AG09319 (cell line): ENCODE measurements at places on chromosomes 6 and 20.

DNA sequence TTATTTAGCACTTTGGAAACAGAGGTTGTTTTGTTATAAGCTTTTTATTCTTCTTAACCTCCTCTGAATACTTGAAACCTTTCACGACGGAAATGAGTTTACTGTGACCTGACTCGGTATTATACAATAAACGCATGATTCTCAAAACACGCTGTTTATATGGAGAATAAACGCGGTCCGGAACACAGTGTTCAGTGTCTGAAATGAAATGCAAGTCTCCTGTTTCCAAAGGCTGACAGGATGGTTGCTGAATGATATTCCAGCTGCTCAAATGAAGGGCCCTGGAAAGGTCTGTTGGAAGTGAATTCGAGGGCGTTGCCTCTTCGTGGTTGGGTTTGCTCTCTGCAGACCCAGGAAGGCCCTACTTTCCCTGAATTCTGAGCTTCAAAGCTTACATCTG lies 83.4 kb downstream of the RSPH3 start:
- no peak for DNase-seq

GRCh38 chr6:158161566-158162254 lies 6.4 kb downstream of the SERAC1 start:
- no peak for DNase-seq

- DNase-seq: no peak
Observed at GRCh38 chr6:159819932-159820640, 20.0 kb downstream of the PNLDC1 start.

DNA sequence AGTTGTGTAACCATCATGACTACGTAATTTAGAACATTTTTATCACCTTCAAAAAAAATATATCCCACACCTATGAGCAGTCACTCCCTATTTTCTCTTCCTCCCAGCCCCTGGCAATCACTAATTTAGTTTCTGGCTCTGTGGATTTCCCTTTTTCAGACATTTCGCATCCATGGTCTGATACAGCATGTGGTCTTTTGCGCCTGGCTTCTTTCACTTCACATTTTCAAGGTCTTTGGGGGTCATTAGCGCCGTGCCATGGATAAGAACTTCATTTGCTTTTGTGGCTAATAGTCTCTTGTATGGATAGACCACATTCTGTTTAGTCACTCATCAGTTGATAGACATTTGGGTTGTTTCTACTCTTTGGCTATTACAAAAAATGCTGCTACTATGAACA lies 44.9 kb upstream of the DUSP22 start:
- DNase-seq: no peak

DNA sequence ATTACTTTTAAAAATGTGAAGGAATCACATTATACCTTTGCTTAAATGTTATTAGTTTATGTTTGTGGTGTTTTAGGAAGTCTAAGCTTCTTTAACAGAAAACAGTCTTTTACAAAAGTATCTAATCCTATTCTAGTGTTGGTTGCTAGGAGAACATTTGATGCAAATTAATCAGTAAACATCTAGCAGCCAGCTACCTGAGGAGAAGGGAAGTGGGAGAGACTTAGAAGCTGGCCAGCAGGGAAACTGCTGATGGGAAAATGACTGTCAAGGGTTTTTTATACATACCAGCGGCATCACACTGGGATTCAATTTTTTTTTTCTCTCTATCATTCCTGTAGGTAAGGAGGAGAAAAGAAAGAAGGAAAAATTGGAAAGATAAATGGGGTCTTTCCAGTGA lies 686.0 kb upstream of the MMS22L start:
- no peak for DNase-seq

DNA sequence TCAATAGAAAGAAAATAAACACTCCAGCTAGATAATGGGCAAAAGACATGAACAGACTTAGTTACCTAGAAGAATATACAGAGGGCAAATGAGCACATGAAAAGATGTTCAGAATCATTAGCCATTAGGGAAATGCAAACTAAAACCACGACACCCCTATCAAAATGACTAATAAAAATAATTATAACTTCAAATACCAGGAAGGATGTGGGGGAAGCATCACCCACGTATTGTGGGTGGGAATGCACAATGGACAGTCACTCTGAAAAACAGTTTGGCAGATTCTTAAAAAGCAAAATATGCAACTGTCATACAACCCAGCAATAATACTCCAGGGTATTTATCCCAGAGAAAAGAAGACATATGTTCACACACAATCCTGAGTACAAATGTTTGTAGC lies 92.6 kb downstream of the DLL1 start:
- DNase-seq: no peak

- no peak for DNase-seq
Observed at GRCh38 chr6:74574794-74575193, 631.1 kb downstream of the COL12A1 start.

GRCh38 chr20:11090751-11091150 lies 417.0 kb upstream of the JAG1 start:
- DNase-seq: no peak

GRCh38 chr20:56409521-56409920 lies 2.5 kb upstream of the CASS4 start:
- DNase-seq: no peak
